ENCODE measurements at places on chromosomes 2 and 18.
A peak's percentile ranks its signal among the peaks of the same experiment; 100 is the strongest.

- DNase-seq: no peak
These were observed 233.2 kb downstream of the SLC8A1 start for GRCh38 chr2:40218679-40219078.

DNA sequence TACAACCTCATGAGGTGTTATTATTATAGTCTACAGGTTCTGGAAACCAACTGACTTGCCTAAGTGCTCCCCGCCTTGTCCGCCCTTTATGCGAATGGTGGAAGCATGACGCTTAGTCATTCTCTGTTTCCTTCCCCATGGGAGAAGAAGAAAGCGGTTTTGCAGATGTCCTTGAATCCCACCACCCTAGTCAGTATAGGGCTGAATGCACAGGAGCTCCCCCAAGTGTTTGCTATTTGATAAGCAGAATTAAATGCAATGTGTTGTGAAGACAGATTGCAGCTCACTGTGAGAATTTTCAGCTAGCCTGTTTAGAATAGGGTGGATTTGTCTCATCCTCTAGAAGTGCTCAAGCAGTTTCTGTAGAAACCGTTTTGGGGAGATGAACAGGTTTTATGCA, 652.0 kb downstream of the DCC start:
- DNase-seq: no peak

- DNase-seq: no peak
These were observed 80.7 kb upstream of the LDLRAD4 start for GRCh38 chr18:13137670-13138419.

DNA sequence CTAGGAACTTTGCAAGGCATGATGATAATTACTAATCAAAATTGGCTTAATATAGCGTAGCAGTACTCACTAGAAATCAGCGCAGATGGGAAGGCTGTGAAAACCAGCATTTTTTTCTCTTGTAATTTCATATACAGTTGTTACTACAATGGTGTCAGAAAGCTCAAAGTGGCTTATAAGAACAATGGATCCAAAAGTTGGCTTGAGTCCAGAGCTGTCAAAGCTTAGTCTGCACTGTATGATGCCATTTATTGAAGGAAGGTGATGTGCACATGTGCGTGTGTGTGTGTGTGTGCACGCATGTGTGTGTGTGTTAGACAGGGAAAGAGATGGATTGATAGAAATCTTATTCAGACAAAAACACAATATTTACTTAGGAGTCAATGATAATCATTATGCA, 341.3 kb downstream of the TGIF1 start:
- DNase-seq: no peak

DNA sequence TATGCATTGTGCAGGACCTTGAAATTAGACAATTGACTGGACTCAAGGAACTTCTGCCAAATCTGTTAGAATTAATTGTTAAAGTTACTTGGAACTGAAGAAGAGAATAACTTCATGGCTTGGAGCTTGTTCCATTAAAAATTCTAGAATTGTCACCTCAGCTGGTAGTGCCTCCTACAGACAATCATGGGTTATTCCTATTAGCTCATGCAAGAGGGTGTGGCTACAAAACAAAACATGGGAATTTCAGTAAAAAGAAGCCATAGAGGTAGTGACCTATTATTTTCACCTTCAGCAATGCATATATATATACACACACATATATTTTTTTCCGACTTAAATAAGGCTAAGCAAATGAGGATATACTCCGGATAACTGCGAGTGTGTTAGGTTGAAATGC, 181.9 kb upstream of the DTNA start:
- no peak for DNase-seq

DNA sequence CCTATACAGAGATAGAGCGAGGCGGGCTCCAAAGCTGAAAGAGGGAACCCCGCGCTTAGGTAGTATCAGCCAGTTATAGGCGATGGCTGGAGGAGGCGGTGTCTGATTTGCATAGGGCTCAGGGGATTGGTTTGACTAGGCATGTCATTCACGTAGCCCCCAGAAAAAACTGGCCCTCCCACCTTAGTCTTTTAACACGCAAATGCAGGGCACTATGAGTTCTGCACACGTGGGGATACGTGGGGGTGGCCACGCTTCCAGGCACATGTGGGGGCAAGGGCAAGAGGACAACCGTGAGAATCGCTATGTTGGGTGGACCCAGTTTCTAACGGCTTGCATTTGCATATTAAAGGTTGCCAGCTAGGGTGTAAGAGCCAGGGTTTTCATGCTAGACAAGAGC, 56.7 kb upstream of the MSTN start:
- DNase-seq: peak; percentile 11

- DNase-seq: no peak
These were observed 124.8 kb downstream of the NUP35 start for GRCh38 chr2:183248866-183249567.

DNA sequence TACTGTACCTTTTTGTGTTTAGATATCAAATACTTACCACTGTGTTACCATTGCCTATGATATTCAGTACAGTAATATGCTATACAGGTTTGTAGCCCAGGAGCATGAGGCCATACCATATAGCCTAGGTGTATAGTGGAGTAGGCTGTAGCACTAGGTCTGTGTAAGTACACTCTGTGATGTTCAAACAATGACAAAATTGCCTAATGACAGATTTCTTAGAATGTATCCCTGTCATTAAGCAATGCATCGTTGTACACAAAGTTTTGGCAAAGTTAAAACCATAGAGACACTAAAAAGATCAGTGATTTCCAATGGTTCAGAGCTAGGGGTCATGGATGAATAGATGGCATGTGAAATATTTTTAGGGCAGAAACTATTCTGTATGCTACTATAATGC, 415.5 kb downstream of the NCKAP5 start:
- no peak for DNase-seq

DNA sequence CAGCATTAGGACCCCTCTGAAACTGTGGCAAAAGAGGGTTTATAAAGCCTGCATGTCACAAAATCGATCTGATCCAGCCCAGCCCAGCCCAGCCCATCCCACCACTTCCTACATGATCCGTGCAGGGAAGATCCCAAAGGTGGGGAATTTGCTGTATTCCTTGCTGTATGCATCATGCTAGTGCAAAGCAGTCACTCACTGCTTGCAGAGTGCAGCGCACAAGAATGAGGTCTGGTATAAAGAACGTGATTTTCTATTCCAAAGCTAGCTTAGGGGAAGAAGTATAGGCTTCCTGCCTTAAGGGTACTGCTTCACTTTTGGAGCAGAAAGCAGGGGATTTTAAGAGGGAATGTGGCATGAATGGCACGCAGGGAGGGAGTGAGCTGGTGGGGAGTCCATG, 18.9 kb upstream of the SERPINB11 start:
- DNase-seq: no peak

DNA sequence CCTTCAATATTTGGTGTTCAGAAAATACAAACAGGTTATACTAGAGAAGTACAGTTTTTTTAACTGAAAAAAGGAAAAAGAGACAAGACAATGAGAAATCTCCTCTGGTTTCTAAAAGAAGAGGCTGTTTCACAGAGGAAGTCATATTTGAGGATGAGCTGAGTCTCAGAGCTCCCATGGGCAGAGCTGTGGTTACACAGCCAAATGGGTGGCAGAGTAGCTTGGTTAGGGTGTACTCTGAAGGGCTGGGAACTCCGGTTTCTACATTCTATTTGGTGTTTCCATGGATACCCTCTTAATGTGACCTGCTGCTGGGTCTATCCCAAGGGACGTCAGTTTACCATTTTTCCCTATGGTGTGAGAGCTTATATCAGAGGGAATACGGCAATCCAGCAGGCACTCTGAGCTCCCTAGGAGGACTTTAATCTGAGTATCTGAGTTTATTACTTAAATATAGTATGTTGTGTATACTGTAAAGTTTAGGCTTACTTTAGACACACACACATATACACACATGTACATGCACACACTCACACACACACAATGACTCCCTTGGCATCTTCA, 74.2 kb downstream of the CYRIA start:
- no peak for DNase-seq

GRCh38 chr18:23033056-23033455, 99.9 kb downstream of the RBBP8 start:
- no peak for DNase-seq

DNA sequence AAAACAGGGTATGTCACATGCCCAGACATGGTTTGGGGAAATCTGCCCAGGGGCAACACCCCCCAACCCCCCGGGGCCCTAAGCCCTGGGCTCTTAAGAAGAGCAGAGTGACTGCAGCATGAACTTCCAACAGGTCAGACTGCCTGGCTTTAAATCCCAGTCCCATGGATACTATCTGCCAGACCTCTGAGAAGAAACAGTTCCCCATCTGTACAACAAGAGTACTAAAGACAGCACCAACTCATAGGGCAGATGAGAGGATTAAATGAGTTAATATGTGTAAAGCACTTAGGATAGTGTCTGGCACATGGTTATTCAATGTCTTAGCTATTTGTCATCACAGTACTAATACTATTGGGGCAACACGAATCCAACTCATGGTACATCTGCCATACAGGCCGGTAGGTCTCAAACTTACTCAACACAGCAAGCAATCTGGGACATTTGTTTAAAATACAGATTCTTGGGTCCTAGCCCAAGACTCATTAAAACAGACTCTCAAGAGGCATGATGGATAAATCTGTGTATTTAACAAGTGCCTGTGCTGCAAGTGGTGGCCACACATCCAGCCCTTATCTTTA, 23.4 kb downstream of the CDH2 start:
- DNase-seq: no peak

GRCh38 chr2:72057308-72057707, 90.4 kb downstream of the CYP26B1 start:
- DNase-seq: no peak

GRCh38 chr2:65343386-65343785, 89.0 kb downstream of the SPRED2 start:
- DNase-seq: no peak

DNA sequence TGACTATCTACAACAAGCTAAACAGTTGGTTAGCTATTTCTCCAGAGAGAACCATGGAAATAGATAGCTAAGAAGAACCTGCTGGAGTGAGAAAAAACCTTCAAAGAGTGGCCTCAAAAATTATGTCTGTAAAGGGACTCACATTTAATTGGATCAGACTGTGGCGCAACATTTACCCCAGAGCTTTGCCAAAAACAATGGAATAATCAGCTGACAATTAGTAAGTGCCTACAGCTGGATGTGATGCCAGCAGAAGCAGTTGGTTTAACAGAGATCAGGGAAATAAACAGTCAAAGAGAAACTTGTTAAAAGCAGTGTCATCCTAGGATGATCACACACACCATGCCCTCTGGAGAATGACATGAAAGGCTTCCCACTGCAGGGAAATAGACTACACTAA, 310.7 kb downstream of the CLIP4 start:
- DNase-seq: no peak

DNA sequence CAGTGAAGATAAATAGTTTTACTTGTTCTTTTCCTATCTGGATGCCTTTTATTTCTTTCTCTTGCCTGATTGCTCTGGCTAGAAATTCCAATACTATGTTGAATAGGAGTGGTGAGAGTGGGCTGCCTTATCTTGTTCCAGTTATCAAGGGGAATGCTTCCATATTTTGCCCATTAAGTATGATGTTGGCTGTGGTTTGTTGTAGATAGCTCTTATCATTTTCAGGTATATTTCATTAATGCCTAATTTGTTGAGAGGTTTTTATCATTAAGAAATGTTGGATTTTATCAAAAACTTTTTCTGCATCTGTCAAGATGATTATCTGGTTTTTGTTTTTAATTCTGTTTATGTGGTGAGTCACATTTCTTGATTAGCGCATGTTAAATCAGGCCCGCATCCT, 655.8 kb downstream of the NUP35 start:
- DNase-seq: no peak
